ENCODE measurements at places on chromosomes 13 and 19.

GRCh38 chr19:2266183-2266993, 10.2 kb upstream of the JSRP1 start:
- peak; percentile 84 for DNase-seq

GRCh38 chr19:8252922-8253589, 43.9 kb downstream of the CERS4 start:
- peak; percentile 68 for DNase-seq

DNA sequence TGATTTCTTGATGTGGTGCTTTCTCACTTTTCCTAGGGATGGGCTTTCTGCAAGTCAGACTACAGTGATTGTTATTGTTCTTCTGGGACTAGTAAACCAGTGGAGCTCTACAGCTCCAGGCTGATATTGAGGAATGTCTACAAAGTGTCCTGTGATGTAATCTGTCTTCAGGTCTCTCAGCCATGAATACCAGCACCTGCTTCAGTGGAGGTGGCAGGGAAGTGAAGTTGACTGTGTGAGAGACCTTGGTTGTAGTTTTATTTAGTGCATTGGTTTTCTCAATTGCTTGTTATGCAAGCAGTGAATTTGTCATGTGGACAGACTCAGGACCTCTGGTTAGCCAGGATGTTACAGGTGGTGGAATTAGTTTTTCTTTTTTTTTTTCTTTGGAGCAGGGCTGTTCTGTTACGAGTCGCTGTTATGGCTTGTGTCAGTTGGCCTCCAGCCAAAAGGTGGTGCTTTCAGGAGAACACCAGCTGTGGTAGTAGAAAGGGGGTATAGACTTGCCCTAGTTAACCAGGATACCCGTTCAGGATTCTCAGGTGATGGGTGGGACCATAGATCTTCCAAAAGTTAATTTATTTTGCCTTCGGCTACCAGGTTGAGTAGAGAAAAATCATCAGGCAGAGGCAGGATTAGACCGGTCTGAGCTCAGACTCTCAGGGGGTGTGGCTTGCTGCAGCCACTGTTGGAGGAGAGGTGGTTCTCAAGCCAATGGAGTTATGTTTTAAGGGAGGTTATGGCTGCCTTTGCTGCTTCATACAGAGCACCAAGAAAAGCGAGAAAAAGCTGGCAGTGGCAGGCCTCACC, 11.9 kb upstream of the ZNF675 start:
- DNase-seq: no peak

DNA sequence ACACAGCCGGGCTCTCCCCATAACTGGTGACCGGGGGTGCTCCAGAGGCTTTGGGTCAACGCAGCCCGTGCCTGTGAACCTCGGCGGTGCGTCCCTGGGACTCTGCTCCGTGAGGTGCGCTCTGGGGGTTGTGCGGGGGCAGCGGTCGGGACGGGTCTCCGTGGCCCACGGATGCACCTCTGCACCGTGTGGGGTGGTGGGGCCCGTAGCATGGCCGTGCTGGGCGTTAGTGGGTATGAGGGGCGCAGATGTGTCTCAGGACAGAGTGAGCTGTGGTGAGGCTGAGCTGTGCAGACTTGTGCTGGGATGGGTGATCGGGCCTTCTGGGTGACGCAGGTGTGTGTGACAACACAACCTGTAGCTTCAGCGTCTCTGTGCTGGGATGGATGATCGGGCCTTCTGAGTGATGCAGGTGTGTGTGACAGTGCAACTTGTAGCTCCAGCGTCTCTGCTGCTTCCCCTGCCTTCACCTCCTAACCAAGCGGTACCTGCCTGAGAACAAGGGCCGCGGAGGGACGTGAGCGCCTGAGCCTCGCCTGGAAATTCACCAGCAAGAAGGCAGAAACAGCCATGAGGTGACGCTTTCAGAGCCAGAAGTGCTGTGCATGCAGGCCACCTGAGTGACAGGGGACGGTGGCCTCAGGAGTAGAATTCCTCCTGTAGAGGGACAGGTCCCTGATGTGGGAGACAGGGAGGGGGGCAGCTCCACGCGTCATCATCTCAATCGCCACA, 599 bp downstream of the ZNF331 start:
- no peak for DNase-seq

DNA sequence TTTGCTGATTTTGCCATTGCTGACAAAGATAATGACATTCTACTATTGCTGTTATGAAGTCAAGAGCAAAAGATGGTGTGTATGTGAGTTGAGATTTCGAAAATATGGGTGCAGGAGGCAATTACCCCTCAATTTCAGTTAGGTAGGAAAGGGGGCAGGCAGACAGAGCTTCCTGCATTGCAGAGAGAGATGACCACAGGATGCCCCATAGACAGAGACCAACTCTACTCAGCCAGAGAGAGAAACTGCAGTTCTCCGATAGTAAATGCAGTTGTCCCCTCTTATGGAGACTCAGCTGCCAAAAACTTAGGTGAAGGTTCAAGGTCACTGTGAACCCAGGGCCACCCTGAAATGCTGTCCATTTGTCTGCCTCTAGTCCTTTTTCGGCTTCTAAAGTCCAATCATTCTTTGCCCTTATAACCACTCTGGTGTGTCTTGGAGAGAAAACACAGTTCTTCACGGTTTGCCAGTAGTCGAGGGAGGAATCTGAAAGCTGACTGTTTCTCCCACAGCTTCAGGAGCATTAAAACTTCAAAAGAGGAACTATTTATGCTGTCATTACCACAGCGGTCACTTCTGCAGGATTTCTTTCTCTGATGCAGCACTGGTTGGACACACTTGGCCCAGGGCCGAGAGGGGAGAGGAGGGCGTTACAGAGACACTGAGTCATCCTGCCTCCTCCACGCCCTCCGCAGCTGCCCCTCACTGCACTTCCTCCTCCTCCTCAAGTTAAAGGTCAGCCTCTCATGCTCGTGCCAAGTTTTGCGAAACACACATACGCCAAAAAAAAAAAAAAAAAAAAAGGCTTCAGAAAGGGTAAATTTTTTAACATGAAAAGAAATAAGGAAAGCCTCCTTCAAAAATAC, 264.3 kb downstream of the FOXO1 start:
- peak; percentile 90 for DNase-seq

DNA sequence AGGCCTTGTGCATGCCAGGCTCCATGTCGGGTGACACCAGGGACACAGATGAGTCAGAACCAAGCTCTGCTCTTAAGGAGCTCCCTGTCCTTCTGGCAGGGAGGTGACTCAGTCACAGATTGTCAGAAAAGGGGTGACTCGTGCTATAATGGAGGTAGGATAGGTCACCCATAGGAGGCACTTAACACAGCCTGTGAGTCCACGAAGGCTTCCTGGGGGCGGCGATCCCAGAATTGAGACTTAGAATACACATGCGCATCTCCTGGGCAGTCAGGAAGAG, 19.6 kb downstream of the FUZ start:
- DNase-seq: peak; percentile 72

- DNase-seq: no peak
Measured at GRCh38 chr13:38954291-38954690, 36.3 kb downstream of the STOML3 start.

- DNase-seq: peak; percentile 44
Measured at GRCh38 chr19:55071129-55071502, 4.6 kb upstream of the EPS8L1 start.

DNA sequence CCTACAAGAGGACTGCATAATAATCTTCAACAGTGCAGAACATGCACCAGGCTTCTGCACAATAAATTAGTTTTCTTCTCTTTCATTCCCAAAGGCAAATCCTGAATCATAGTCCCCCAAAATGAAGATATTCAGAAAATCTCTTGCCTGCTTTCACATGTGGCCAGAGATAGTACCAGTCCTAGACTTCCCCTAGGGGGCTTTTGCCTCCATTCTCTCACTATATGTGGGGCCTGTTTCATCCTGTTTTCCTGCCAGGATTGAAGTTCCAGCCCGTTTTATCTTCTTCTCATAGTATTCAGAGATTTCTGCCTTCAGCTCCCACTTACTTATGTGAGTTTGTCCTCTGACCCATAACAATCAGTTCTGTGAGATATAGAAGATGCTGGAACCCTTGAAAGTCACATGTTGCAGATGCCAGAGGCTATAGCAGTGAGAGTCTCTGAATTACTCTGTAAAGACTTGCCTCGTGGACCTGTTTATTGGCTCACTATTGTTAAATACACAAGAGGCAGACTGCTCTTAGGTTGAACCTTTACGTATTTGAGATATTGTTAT, 421.9 kb upstream of the PCDH9 start:
- DNase-seq: no peak

DNA sequence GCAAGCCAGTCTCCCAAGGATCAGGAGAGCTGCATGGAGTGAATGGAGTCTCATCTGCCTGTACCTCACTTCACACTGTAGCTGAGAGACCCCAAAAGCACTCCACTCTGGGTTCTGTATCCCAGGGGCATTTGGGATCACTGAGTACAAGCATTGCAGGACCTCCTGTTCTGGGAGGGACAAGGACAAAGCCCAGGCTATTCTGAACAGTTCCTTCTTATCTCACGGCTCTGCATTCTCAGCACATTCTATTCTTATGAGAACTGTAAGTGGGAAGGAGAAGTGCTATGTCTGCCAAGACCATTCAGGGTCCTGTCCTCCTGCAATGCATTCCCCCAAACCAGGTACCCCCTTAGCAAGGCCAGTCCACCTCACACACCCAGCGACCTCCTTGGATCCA, 42.8 kb downstream of the RNF6 start:
- no peak for DNase-seq

GRCh38 chr19:16871871-16872270, 16.9 kb upstream of the F2RL3 start:
- no peak for DNase-seq

DNA sequence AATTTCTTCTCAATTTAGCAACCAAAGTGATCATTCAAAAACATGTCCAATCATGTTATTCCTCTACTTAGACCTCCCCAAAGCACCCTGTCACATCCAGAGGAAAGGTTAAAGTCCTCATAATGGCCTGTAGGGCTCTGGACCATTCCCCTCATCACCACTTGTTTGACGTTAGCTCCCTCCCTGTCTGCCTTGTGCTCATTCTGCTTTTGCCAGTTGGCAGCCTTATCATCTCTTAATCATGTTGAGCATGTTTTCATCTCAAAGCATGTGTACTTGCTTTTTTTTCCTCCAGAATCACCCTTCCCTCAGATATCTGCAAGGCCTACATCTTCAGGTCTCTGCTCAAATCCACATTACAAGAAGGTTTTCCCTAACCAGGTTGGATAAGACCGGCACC, 25.9 kb downstream of the UBAC2 start:
- no peak for DNase-seq
